ENCODE measurements at places on chromosomes 4 and X.
A peak's percentile ranks its signal among the peaks of the same experiment; 100 is the strongest.

DNA sequence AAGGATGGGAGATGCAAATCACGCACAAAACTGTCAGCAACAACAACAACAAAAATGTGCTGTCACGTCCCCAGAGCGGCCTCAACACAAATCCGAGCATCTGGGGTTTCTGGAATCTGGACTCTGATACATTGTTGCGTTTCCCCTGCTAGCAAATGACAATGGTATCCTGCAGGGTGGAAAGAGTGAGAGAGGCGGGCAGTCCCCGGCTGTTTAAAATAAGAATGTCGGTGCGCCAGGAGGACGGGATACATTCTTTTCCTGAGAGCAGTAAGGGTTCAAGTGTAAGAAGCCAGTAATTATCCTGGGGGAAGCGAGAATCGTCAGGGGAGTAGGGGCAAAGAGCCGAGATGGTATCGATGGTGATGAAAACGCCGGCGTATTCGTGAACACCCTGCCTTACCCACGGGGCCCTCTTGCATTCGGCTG is 310.2 kb downstream of the ASMT start:
- no peak for DNase-seq

DNA sequence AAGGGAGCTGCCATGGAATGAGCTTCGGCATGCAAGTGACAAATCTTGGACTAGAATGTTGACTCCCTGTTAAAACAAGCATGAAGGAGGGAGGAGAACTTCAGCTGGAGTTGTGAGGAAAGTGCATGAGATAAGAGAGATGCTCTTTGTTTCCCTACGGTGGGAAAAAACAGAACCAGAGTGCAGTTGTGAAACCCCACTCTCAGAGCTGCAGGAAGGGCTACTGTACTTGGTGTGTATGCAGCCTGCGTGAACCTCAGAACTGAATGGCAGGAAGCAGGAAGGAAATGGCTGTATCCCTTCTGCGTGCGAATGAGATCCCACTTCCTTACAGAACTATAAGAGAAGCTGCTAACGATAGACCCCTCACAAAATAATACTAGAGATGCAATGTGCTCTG is 57.2 kb downstream of the EGF start:
- DNase-seq, result no peak

DNA sequence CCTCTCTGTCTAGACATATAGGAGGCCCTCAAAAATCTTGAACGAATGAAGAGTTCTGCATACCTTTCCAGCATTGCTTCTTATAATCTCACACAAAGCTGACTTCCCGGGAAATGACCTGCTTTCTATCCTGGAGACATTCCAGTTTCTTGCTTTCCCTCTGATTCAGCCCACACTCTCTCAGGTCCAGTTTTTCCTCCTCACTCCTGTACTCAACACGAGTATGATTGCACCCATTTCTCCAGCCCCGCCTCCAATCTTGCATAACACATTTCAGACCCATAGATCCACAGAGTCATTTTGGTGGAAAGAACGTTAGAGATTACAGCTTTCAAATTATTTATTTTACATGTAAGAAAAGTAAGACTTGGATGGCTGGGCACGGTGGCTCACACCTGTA is 127.5 kb upstream of the TLR3 start:
- no peak for DNase-seq

DNA sequence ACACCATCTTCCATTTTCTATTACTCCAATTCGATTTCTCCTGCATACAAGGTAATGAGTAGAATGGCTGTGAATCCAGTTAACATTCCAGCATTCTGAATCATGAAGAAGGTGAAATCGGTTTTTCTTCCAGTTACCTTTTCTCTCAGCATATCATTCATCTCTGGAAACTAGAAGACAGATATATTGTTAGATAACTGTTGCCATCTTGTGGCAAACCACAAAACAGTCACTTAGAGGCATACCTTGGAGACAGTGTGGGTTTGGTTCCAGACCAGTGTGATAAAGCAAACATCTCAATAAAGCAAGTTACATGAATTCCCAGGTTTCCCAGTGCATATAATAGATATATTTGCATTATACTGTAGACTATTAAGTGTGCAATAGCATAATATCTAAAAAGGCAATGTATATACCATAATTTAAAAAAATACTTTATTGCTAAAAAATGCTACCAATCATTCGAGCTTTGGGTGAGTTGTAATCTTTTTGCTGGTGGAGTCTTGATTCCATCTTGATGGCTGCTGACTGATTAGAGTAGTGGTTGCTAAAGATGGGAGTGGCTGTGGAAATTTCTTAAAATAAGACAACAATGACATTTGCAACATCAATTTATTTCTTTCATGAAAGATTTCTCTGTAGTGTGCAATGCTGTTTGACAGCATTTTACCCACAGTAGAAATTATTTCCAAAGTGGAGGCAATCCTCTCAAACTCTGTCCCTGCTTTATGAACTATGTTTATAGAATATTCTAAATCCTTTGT is 82.1 kb downstream of the SLC39A8 start:
- DNase-seq, result no peak

- DNase-seq, result no peak
Observed at GRCh38 chr4:152572417-152573086, 36.7 kb upstream of the FBXW7 start.

DNA sequence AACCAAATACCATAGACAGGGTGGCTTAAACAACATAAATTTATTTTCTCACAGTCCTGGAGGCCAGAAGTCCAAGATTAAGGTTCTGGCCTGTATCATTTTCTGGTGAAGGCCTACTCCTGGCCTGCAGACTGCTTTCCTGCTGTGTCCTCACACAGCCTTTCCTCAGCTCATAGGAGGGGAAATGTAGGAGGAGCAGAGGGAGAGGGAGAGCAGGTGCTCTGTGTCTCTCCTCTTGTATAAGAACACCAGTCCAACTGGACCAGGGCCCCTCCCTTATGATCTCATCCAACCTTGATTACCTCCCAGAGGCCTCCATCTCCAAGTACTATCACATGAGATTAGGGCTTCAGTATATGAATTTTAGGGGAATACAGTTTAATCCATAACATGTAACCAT is 34.3 kb downstream of the RAPGEF2 start:
- DNase-seq, result no peak

GRCh38 chr4:89847571-89848325 is 10.8 kb upstream of the SNCA start:
- DNase-seq, result no peak

DNA sequence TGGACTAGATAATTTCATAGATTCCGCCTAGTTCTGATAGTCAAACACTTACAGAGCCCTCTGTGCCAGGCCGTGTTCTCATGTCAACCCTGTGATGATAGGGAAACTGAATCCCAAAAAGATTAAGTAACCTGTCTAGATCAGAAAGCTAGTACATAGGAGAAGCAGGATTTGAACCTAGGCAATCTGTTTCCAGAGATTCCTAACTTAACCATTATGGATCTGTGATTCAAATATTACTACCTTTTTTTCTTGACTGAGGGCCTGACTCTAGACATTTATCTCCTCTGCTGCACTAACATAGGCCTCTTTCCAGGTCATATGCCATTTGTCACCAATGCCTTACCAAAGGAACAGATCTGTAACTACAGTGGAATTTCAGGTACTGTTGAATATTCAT is 1.5 kb downstream of the ALAS2 start:
- DNase-seq, result no peak

GRCh38 chr4:48654015-48654664 is 125.9 kb downstream of the FRYL start:
- DNase-seq, result no peak

GRCh38 chr4:141810038-141810711 is 173.8 kb downstream of the IL15 start:
- no peak for DNase-seq

DNA sequence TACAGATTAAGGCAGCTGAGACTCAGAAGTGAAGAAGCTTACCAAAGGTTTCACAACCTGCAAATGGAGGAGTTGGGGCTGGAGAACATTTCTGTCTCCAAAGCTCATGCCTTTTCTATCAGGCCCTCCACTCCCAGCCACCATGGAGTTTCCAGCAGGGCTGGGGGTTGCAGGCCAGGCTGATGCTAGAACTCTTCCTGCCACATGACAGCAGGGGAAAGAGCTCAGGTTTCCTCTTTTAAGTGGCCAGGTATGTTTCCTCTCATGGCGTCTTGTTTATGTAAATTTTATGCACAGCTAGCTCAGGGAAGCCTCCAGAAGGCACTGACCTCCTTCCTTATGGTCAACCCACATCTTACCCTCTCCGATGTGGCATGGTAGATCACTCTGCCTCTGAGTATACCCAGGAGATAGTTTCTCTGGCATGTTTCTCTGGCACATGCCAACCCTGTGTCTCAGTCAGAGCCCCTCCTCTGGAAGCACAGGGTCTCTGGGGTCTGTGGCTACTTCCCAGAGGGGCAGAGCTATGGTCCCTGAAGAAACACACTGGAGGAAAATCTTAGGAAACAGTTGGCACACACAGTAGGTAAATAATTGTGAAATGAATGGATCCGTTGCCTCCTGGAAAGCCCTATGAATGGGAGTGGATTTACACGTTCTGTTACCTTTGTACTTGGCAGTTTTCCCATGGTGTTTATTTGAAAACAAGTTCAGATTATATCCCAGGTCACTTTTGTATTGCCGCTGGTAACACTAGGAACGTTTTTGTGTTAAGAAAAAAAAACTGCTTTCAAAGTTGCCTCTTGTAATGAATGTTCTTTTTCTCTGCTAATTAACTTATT is 28.9 kb downstream of the PDK3 start:
- DNase-seq, result peak; percentile 44

- no peak for DNase-seq
Observed at GRCh38 chrX:2679534-2680485, 11.3 kb upstream of the CD99 start.

DNA sequence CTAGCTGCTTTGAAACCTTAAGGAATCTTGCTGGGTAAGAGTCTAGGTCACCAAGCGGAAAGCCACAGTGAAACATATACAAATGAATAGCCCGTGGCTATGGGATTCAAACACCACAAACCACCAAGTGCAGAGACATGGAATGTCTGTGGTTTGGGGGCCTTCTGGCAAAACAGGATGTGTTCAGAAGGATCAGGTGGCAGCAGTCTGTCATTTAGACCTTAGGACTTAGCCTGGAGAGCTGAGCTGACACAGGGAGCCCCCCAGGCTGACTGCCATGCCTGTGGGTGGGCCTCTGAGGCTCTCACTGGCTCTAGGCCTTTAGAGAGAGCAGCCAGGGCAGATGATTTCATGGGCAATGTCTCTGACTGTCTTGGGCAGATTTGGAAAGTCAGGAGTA is 225.6 kb downstream of the FBXW7 start:
- DNase-seq, result no peak

DNA sequence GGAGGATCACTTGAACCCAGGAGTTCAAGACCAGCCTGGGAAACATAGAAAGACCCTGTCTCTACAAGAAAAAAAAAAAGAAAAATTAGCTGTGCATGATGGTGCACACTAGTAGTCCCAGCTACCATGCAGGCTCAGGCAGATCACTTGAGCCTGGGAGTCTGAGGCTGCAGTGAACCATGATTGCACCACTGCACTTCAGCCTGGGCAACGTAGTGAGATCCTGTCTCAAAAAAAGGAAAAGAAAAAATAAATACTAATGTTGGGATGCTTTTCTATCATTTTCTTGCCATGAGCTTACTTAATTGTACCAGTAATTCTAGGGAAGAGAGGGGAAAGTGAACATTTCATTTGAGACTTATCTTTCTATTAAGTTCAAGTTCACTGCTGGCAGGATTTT is 19.8 kb downstream of the DCUN1D4 start:
- DNase-seq, result no peak

DNA sequence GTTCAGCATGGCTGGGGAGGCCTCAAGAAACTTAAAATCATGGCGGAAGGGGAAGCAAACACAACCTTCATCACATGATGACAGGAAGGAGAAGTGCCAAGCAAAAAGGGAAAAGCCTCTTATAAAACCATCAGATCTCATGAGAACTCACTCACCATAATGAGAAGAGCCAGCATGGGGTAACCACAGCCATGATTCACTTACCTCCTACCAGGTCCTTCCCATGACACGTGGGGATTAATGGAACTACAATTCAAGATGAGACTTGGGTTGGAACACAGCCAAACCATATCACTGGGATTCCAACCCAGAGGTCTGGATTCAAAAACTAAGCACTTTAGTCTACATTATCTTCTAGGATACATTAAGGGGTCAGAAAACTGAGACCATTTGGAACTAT is 609.6 kb upstream of the SPANXN1 start:
- DNase-seq, result no peak

- DNase-seq, result no peak
Observed at GRCh38 chr4:15010038-15010585, 7.8 kb downstream of the CPEB2 start.

DNA sequence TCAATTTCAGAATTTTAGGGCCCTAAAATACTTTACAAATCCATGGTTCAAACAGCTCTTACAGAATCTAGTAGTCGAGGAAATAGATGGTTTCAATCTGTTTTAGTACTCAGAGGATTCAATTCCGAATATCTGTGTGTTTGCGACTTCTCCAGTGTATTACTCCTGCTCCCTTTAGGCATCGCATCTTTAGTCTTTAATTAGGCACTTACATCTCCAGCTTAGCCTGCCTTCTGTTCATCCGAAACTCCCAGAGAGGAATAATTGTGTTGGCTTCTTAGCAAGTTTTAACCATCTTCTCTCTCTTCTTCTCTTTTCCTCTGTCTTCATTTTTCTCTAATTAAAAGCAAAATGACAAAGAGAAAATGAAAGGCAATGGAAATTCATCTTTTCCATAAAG is 1901.3 kb upstream of the TENM3 start:
- no peak for DNase-seq

GRCh38 chr4:174403177-174403543 is 119.1 kb downstream of the HPGD start:
- DNase-seq, result no peak

GRCh38 chrX:2785538-2785937 is 33.7 kb downstream of the XG start:
- no peak for DNase-seq

DNA sequence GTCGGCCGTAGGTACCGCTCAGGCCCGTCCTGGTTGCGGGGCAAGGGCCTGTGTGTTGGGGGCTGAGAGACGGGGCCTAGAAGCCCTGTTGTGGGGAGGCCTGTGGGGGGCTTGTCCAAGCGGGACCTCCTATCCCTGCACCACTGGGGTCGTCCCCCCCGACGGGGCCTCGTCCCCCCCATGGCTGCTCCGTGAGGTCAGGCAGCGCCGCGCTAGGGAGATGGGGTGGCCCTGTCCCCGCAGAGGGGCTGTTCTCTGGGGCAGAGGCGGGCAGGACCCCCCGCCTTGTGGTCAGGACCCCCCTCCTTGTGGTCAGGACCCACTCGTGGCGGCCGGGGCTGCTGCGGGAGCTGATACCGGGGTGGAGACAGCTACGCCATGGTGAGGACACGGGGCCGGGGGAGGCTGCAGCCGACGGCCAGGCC is 12.1 kb upstream of the GTPBP6 start:
- DNase-seq, result no peak

GRCh38 chrX:20693078-20693477 is 426.4 kb upstream of the RPS6KA3 start:
- DNase-seq, result no peak

GRCh38 chrX:40043895-40044294 is 53.9 kb downstream of the BCOR start:
- DNase-seq, result no peak

GRCh38 chrX:145843146-145843904 is 25.7 kb downstream of the SLITRK2 start:
- no peak for DNase-seq

GRCh38 chr4:7375427-7375826 is 59.3 kb downstream of the PSAPL1 start:
- DNase-seq, result no peak
